ENCODE measurements at places on chromosomes 5 and 9.

DNA sequence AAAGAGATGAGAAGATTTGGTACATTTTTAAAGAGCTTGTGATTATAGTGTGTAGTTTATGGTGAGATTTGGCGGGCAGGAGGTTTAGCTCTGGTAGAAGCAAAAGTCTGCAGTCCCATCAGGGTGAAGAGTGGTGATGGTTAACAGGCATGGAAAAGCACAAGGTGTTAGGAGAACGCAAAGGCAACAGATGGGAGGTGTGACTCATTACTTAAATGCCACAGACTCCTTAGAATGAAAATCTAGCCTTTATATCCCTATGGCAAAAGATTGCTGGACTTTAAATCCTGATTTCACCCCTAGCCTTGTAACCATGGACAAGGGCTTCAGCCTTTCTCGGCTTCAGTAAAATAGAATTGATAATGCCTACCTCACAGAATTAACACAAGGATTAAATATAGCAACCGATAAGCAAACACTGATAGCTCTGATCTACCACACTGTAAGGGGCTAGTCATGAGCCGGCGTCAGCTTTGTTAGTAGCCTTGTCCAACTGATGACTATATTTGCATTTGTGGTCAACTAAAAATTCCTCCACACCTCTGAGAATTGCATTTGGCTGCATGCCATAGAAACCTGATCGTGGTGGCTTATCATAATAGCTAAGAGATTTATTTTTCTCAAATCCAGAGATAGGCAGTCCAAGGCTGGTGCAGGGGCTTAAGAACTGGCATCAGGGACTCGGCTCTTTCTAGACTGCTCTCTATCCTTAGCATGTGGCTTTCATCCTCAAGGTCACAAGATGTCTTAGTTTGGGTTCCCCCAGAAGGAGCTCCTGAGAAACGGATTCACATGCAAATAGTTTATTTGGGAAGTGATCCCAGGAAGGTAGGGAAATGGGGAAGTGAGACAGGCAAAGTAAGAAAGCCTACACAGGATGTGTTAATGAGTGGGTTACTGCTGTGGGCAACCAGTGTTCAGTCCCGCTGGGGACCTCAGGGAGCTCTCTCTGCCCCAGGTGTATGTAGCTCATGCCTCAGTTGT lies 19.6 kb downstream of the MFAP3 start:
- no peak for DNase-seq

DNA sequence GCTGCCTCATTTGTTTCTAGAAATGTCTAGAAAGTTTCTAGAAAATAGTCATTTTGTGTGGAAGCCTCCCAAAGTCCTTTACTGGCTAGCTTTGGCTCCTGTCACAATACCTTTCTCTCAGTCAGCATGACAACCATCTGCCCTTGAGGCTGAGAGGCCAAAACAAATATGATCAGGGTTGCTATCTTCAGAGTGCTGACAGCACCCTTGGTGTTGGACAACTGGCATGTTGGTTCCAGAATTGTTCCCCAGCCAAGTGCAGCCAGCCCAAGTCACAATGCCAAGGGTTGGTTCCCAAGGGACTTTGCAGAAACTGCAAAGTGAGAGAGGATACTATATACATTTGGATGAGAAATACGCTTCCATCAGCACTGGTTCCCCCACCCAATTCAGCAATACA lies 140.9 kb upstream of the GAS1 start:
- no peak for DNase-seq

DNA sequence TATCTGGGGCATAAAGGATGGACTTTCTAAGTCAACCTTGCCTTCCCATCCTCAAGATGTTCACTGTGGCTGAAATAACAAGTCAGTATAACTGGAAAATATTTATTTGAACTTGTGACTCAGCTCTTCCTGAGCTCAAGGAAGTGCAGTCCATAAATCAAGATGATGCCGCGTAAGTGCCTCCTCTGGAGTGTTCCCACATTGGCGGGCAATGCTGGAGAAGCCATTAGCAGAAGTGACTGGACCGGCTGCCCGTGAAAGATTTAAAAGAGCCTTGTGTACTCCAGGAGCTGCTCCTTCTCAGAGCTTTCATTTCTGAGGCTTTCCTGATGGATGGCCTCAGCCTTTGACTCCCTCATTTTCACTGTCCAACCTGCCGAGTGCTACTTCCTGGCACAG lies 17.4 kb downstream of the TMOD1 start:
- no peak for DNase-seq

DNA sequence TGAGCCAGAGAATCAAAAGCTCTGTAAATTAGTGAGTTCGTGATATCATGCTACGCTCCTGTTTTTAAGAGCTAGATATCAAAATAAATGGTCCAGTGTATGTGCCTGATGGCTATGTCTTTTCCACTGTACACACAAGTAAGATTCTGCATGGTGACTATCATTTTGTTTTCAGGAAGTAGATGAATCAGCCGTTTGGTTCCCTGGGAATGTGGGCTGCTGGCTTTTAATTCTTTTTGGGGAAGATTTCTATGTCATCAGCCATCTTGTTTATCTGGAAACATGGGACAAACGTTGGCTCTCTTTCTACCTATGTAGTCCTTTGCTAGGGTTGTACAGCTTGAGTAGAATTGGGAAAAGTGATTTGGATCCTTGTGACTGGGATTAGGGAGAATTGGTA lies 126.7 kb downstream of the GRIA1 start:
- DNase-seq = no peak

GRCh38 chr9:385818-386398 lies 171.2 kb downstream of the DOCK8 start:
- peak; percentile 66 for DNase-seq

GRCh38 chr9:109574061-109574882 lies 76.2 kb upstream of the PTPN3 start:
- peak; percentile 77 for DNase-seq

GRCh38 chr9:21964925-21965385 lies 29.2 kb downstream of the CDKN2A start:
- no peak for DNase-seq

DNA sequence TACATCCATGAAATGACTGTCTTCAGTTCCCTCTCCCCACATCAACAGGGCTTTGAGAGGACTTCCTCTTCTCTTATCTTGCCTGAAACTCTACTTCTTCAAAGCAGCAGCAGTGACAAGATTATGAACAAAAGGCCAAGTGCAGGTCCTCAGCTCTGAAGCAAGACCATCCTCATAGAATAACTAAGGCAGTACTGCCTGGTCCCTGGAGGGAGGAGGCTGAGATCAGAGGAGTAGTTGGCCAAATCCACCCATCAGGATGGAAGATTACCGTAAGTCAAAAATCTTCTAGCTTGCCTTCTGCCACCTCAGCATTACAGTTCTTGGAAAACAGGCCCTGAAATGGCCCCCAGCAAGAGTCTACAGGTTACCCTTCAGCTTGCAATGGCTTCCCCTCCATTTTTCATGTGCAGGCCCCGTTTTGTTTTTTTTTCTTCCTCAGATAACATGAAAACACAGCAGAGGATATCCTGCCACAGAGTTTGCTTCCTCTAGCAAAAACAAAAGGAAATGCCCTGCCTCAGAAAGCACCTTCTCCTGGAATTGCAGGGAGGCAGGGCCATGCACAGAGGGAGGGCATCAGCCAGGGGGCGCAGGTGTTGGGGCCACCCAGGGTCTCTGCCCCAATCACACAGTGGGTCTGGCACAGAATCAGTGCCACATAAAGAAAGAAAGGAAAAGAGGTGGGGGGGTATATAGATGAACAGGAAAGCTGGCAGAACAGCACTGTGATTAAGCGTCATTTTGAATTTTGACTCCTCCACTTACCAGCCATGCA lies 40.0 kb downstream of the KLHL3 start:
- peak; percentile 11 for DNase-seq

- DNase-seq = no peak
Observed at GRCh38 chr9:94977416-94977815, 250.9 kb downstream of the AOPEP start.

- no peak for DNase-seq
Observed at GRCh38 chr5:126055348-126055729, 367.9 kb upstream of the GRAMD2B start.

DNA sequence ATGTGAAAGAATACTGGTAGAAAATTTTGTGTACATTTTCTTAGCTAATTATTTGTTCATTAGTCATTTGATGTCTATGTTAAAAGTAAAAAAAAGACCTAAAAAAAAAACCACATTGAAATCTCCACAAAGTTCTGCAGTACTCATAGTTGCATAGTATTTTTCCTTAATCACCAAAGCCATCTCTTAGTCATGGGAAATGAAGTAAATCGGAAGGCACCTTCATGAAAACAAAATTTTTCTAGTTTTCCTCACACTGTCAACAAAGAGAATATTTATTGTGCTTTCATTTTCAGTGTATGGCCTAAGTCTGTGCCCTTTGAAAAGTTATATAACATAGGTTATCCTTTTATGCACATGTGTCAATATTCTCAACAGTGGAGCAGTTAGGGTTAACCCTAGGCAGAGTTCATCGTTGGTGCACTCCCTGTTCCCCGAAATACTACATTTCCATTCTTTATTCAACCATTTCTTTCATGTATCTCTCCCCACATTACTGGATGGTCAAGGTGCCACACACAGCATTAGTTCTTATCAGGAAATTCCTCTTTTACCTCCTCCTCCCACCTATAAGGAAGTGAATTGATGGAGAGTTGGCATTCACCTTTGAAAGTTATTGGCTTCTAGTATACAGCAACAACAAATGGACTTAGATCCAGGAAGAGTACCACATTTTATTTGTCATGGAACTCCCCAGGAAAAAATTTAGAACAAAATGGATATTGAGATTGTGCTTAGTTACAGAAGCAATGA lies 93.1 kb downstream of the NUDT12 start:
- DNase-seq = no peak

DNA sequence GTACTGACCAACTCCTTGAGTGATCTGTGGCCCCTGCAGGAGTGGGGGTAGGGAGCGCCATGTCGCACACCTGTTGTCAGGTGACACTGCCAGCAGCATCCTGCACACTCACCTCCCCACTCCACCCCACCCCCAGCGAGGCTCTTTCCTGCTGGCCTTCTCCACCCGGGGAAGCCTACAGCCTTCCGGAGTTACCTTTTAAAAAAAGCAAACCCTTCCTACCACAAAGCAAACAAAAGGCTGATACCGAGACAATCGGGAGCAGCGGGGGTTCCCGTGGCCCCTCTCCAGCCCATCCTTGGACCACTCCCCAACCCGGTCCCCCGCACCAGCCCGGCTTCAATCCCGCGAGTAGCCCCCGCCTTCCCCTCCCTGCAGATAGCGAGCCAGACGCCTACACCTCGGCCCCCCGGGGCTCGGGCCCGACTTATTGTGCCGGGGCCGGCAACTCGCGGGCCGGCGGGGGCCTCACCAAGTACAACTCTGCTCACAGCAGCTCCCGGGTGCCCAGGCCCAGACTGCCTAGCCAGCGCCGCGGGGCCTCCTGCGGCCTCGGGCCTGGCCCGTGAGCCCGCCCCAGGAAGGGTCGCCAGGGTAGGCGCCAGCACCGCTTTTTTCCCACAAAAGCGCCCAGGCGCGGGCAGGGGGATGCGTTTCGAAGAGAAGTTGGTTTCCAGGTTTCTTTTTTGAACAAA lies 724 bp downstream of the MACROH2A1 start:
- no peak for DNase-seq

DNA sequence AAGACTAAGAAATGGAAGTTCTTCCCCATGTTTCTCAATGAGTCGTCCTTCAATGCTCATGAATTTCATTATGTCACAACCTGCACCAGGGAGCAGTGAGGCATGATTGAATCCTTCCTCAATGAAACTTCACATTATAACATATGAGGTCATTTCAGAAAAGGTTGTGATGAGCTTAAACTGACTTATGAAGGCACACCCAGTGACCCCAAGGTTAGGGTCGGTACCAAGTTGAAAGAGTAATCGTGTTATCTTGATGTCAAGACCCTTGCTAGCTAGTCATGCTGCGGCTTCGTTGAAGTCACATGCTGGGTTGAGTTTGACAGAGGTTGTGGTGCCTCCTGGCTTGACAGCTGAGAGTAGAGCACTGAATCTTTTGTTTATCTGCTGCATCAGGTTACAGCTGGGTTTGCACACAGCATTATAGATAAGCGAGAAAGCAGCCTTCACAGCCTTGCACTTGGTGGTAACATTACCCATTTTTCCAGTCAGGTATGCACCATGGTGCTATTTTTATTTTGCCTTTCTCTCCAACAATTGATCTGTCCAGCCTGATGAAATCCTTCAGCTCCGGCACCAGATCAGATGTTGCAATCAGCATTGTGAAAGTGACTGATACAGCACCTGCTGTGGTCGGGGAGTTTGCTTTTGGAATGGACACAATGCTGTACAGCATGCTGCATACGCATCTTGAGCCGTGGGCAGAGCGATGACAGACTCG lies 133.2 kb downstream of the ERCC6L2 start:
- DNase-seq = no peak

DNA sequence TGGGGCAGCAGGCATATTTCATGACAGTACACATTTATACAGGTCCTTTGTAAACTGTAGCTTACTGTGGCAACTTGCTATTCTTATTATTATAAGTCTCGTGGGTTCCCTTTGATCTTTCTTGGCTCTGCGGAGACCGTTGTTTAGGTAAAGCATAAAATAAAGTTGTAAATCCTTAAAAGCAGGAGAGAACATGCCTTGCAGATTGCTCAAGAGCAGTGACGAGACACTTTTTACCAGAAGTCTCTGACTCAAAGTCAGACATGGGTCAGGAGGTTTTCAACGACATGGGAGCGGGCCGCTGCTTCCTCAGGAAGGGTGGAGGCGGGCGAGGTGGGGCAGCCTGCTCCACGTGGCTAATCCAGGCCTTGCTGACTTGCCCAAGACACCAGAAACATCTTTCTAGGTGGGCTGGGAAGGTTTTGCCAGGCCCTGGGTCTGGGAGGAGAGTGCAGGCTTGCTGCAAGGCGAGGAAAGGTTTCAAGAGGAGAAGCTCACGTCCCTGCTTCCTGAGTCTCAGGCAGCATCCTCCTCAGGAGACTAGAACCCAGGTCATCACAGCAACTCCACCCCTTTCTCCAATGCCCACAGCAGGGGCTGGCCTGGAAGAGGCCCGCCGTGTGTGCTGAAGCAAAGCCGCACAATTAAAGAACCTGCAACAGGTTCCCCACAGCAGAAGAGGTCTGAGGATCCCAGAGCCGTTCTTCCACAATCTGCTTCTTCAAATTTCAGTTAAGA lies 6.5 kb downstream of the TBC1D2 start:
- no peak for DNase-seq

DNA sequence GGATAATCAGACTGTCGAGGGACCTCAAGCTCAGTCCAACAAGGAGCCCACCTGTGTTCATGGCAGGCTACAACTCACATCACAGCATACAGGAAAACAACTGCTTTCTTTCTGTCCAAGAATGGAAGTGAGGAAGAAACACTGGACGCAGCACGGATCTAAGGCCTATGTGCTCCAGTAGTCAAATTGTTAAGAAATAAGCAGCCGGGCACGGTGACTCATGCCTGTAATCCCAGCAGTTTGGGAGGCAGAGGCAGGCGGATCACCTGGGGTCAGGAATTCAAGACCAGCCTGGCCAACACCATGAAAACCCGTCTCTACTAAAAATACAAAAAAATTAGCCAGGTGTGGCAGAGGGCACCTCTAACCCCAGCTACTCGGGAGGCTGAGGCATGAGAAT lies 427.8 kb downstream of the BNC2 start:
- DNase-seq = no peak

DNA sequence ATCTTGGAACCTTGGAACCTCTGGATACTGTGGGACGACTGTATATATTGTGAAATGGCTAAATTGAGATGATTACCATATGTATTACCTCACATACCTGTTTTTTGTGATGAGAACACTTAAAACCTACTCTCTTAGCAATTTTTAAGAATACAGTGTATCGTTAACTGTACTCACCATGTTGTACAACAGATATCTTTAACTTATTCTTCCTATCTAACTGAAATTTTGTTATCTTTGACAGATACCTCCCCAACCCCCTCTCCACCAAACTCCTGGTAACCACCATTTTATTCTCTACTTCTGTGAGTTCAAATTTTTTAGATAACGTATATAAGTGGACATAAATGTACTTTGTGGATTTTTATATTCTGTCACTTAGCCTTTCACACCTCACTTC lies 126.5 kb downstream of the ZCCHC7 start:
- DNase-seq = no peak
